ENCODE measurements at places on chromosomes 3 and 15. TPM values are rescaled to one million over a fixed set of nuclear protein-coding genes. Genes with fewer than 3 reads are reported as not detected.

The SERPINI1 gene
- total RNA-seq = 2.4 TPM

The RASGRF1 gene
- 0.43 TPM for total RNA-seq

The PRR23B gene
- not detected for total RNA-seq

The SLC6A11 gene
- total RNA-seq = 0.09 TPM

All from A549 treated with CORT108297 at 1 μM for 4 hours (cell line).